Cerebellum (tissue), 4 donors: ENCODE measurements at places on chromosomes 6 and 20.

GRCh38 chr6:22413681-22414311 is 117.0 kb upstream of the PRL start:
- no peak for DNase-seq

DNA sequence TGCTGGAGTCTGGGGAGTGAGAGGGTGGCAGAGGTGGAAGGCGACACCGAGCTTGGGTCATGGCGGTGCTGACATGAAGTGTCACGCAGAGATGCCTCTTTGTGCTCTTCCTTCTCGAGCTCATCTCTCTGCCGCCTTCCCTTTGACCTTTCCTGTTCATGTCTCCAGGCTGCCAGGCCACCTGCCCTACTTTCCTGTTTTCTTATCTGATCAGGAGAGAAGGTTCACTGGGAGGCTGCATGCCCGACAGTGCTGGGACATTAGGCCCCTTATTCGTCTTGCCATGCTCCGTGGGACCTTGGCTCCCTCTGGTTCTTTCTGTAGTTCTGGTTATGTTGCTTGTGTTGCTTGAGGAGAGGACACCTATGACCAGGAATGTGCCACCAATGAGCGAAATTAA is 33.2 kb downstream of the CST8 start:
- no peak for DNase-seq

- DNase-seq, result no peak
Measured at GRCh38 chr20:59515906-59516209, 88.5 kb upstream of the PHACTR3 start.

GRCh38 chr20:46959081-46959692 is 64.5 kb downstream of the EYA2 start:
- DNase-seq, result no peak

GRCh38 chr6:43878823-43879495 is 108.9 kb downstream of the VEGFA start:
- DNase-seq, result peak; percentile 22

- DNase-seq, result peak; percentile 44
Measured at GRCh38 chr6:82270881-82271635, 23.5 kb upstream of the IBTK start.

- no peak for DNase-seq
Measured at GRCh38 chr6:21508753-21509152, 84.8 kb upstream of the SOX4 start.

DNA sequence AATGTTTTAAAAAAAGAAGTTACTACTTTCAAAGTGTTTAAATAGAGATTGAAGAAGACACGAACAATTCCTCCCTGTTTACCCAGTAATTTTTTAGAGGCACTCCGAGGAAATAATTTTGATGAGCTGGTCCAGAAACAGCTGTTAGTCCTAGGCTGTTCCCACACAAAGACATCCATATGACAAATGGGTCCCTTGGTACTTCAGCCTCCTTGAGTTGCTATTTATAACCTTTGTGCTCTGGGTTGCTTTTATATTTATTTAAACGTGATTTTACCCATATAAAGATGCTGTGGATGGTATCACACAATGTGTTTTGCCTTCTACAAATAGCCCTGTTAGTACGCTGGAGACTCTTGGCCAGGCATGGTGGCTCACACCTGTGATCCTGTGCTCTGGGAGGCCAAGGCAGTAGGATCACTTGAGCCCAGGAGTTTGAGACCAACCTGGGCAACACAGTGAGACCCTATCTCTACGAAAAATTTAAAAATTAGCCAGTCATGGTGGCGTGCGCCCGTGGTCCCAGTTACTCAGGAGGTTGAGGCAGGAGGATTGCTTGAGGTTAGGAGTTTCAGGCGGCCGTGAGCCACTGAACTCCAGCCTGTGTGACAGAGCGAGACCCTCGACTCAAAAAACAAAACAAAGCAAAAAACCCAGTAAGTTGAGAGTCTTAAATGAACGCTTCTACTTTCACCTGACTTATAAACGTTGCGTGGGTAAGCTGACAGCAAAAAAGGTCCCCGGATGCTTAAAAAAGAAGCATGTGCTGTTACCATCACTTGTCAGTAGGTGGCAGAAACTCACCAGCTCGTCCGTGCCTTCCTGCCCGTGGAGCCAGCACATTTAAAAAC is 56.9 kb upstream of the ARMH2 start:
- DNase-seq, result peak; percentile 57

DNA sequence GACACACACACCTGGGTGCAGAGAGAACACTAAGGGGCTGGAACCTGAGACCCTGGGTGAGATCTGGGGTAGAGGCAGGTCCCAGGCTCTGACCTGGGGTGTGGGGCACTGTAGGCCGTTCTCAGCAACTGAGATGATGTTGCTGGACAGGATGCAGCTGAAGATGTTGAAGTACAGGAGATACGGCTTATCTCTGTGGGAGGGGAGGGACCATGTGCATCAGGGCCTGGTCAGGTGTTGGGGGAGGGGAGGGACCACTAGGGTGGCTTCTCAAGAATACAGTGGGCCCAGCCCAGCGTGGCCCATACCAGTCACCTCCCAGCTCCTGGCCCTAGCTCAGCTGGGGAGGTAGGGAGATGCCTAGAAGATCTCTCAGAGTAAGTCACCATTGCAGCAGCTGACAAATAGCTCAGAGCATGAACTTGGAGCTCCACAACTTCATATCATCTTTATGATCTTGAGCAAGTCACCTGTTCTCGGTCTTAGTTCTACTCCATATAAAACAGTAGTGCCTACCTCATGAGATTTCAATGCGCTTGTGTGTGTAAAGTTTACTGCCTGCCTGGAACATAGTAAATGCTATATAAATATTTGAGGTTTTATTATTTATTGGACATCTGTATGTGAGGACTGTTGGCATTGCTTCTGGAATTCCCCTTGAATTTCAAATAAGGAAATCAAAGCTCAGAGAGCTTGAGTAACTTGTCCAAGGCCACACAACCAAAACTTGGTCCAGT is 3.8 kb downstream of the SLC44A4 start:
- DNase-seq, result no peak

DNA sequence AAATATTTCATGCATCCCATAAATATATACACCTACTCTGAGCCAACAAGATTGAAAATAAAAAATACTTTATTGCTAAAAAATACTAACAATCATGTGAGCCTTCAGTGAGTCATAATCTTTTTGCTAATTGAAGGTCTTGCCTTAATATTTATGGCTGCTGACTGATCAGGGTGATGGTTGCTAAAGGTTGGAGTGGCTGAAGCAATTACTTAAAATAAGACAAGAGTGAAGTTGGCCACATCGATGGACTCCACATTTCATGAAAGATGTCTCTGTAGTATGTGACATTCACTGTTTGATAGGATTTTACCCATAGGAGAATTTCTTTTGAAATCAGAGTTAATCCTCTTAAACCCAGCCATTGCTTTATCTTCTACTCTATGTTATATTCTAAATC is 11.1 kb downstream of the TRDN start:
- no peak for DNase-seq

- DNase-seq, result no peak
Measured at GRCh38 chr6:93849857-93850256, 430.5 kb upstream of the EPHA7 start.

- DNase-seq, result no peak
Measured at GRCh38 chr20:54215157-54215789, 7.4 kb downstream of the PFDN4 start.

GRCh38 chr6:156010-156409 is 136.3 kb upstream of the DUSP22 start:
- DNase-seq, result no peak

- no peak for DNase-seq
Measured at GRCh38 chr6:88517737-88518136, 351.6 kb upstream of the CNR1 start.

DNA sequence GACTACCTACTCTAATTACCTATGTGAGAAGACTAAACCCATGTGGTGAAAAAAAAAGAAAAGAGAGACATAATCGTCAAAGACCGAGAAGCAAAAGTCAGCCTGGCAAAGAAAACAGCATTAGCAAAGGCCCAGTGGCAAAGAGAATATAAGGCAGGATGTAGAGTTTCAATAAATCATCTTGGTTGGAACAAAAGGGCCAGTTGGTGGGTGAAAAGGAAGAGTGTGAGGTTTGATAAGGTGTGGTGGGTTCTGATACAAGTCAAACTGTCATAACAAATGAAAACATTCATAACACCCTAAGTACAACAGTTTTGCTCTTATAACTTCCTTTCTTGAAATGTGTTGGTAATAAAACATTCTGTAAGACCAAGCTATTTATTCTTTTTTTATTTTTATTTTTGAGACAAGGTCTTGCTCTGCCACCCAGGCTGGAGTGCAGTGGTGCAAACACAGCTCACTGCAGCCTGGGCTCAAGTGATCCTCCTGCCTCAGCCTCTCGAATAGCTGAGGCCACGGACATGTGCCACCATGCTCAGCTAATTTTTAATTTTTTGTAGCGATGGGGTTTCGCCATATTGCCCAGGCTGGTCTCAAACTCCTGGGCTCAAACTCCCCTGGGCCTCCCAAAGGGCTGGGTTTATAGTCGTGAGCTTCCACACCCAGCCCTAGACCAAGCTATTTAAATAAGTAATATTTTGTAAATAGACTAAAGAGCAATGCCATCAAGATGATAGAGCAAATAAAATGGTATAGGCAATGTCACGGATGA is 18.9 kb upstream of the GTF3C6 start:
- DNase-seq, result no peak

DNA sequence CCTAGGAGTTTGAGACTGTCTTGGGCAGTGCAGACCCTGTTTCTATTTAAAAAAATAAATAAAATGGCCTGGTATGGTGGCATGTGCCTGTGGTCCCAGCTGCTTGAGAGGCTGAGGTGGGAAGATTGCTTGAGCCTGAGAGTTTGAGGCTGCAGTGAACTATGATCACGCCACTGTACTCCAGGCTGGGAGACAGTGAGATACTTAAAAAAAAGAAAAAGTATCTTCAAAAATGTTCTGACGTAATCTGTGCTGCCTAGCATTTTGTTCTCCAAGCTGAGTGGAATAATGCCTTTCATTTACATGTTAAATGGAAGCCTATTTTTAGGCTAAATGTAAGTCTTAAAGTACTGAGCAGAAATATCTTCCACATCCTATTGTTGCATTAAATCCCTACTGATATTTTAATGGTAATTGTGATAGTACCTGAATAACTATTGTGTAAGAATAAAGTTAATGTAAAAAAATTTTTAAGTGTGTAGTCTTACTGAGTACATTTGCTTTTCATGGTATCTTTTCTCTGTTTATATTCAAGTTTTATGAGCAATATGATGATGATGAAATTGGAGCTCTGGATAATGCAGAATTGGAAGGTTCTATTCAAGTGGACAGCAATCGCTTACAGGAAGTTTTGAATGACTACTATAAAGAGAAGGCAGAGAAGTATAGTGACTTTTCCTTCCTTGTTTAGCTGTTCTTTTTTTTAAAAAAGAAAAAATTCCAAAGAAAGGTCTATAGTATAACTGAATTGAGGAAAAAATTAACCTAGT is 4.2 kb upstream of the ZC2HC1B start:
- DNase-seq, result no peak

DNA sequence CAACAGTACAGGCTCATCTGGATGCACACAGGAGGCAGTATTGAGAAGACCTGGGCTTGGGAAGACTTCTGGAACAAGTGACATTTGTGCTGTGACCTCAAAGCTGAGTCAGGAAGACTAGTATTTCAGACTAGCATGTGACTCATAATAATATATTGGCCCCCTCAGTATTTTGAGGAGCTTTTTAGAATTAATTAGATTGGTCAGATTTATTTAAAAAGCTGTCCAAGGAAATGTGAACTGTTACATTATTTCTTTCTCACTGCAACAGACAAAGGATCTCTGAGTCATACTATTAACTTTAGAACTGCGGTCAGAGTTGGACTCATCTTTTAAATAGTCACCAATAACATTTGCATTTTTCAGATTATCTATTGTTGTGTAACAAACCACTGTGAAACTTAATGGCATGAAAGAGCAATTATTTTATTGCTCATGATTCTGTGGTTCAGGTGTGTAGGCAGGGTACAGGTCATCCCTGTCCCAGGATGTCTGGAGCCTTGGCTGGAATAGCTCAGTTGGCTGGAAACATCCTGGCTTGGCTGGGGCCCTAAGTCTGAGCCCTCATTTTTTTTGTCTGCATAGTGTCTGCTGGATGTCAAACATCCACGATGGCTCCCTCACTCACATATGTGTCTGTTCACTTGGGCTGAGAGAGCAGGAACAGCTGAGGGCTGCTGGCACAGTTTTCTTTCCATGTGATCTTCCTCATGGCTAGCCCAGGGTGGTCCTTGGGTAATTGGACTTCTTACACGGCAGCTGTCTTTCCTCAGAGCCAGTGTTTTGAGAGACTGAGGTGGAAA is 46.9 kb downstream of the MAP3K4 start:
- DNase-seq, result peak; percentile 18

DNA sequence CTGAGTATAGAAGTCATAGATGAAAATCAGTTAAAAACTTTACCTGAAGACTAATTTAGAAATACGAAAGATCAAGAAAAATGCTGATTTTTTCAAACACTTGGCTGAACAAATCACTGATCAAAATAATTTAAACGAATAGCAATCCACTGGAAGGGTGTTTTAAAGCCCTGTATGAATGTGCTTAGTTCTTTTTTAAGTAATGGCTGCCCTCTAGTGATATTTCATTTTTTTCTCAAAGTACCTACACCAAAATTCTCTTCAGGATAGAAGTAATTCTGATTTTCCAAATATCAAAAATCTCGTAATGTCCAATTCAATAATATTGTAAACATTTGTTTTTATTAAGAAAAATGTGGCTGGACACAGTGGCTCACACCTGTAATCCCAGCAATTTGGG is 32.5 kb downstream of the AKAP7 start:
- DNase-seq, result peak; percentile 4

GRCh38 chr6:68615938-68616337 is 19.1 kb upstream of the ADGRB3 start:
- no peak for DNase-seq
